ENCODE measurements at places on chromosomes 4 and X.

DNA sequence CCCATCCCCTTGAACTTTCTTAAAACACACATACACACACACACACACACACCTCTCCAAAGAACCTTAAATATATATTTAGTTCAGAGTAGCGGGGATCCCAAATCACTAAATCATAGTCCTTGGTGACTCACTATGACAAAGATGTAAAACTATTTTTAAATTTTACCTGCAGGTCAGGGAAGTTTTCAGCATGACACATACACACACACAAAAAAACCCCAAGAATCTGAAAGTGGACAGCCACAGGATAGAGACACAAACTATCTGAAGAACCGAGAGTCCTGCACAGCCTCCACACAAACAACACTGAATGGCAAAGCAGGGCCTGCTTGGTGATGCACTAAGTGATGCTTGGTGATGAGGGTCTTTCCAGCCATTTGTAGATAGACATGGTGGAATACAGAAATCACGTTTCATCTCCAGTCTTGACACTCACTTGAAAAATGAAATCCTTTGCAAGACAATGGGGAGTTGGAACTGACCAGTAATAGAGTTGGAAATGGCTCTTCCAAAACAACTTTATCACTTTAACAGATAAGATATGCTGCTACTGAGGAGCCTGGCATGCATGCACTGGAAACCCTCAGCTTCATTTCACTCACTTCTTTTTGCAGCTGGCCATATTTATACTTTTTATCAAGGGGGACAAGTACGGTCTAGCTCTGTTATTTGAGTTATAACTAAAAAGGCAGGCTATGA is 307.3 kb downstream of the RAPGEF2 start:
- DNase-seq = no peak

- no peak for DNase-seq
Observed at GRCh38 chrX:48558271-48558670, 16.0 kb upstream of the RBM3 start.

DNA sequence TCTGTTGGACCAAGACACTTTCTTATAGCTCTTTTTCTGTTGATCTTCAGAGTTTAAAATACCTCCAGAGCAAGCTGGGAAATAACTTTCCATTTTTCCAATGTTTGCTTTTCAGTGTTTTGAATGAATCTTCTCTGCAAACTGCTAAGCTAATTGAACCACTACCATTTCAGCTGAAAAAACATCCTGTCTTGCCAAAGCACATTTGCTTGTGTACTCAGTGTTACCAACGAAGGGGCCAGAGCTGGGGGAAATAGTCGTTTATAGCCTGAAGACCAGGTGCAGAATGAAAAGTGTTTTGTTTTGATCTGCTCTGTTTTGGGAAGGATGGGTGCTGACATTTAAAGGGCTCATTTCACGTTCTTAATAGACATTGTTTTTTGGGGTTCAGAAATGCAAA is 88.4 kb upstream of the CLNK start:
- DNase-seq = no peak

GRCh38 chr4:24382381-24382780 is 202.0 kb downstream of the DHX15 start:
- no peak for DNase-seq

- DNase-seq = no peak
Observed at GRCh38 chr4:174434455-174434854, 87.8 kb downstream of the HPGD start.

- no peak for DNase-seq
Observed at GRCh38 chrX:120697053-120697452, 67.2 kb upstream of the C1GALT1C1 start.

DNA sequence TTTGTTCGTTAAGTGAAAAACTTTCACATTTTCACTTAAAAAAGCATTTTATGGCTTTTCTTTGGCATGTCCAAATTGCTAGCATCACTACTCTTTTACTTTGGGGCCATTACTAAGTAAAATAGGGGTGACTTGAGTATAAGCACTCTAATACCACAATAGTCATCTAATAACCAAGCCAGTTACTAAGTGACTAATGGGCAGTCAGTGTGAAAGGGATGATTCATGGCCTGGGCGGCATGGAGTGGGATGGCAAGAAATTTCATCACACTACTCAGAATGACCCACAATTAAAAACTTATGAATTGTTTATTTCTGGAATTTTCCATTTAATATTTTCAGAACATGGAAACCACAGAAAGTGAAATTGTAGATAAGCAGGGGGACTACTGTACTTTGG is 60.9 kb downstream of the BMP15 start:
- no peak for DNase-seq

DNA sequence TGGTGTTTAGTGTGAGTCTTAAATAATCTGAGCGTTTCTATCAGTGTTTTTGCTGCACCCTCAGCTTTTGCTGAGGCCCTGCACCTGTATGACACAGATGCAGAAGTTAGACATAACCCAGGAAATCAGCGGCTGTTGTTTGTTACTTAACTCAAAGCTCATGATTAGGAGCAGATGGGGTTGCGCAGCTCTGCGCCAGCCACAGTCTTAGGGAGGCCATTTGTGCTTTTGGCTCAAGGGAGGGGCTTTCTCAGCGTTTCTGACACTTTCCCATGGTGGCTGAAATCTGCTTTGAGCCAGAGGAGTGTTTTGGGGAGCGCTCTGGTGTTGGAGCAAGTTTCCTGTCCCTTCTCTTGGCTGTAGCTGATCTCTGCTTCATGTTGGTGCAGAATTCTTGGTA is 433.8 kb downstream of the NAF1 start:
- no peak for DNase-seq

- no peak for DNase-seq
Observed at GRCh38 chr4:175469514-175469913, 342.6 kb downstream of the GPM6A start.

- DNase-seq = no peak
Observed at GRCh38 chrX:2910109-2910508, 19.0 kb downstream of the ARSD start.

DNA sequence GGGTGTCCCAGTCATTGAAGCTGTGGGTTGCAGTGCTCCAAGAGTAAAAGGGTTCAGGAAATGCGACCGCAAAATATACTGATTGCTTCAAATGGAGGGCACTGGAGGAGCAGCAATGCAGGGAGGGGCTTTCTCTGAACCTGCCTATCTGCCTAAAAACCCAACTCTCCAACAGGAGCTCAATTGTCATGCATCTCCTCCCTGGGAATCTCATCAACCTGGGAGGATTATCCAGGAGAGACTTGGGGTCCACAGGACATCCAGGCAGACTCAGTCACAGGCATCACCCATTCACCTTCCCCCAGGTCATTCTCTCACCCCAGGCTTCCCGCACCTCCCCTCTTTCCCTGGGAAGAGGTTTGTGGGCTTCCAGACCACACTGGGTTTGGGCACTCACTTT is 38.2 kb upstream of the TLR3 start:
- DNase-seq = no peak

- DNase-seq = no peak
Observed at GRCh38 chr4:82123934-82124333, 249.9 kb downstream of the HNRNPD start.

DNA sequence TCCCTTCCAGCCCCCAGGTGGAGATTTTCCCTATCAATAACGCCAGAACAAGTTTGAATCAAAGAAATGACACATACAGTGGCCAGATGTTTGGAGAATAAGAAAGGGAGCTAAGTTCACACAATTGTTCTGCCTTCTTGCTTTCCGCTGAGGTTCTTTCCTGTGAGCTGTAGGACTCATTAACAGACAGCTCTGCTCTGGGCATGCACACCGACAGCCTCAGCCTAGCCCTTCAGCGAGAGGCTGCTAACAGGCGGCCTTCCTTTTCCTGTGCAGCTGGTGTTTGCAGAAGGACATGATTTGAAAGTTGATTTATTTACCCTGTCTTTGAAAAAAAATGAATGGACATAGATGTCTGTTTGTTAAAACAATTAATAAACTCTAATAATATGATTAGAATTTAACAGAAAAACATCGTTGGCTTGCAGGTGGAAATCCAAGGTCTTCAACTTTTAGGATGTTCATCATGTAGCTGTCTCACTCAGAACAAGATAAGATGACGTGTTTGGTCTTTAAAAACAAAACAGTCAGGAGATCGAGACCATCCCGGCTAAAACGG is 183.3 kb downstream of the KDR start:
- no peak for DNase-seq

GRCh38 chrX:71546879-71547278 is 14.0 kb downstream of the OGT start:
- DNase-seq = no peak

Measured in progenitor cell of endocrine pancreas (in vitro differentiated cells).